ENCODE measurements at places on chromosomes 4 and X.

DNA sequence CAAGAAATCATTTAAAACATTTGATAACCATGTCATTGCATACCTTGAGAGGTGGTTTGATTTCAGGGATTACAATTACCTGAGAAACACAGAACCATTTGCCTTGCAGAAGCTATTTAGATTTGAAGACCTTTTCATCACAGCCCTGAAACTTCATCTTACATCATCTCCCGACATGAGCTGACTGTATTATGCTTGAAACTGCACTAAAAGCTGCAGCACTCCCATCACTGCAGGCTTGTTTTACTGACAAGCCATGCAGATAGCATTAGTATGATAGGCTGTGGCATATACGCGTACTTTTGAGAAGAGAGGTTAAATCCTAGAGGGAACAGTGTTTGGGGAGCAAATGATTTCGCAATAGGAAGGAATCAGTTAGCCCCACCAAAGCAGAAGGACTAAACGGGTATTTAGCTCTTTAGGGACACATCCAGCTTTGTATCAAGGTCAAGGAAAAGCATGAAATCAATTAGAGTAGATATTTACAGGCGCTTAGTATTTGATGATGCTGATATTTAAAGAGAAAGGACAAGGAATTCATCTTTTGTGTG, 133.2 kb upstream of the DIAPH2 start:
- DNase-seq: no peak

DNA sequence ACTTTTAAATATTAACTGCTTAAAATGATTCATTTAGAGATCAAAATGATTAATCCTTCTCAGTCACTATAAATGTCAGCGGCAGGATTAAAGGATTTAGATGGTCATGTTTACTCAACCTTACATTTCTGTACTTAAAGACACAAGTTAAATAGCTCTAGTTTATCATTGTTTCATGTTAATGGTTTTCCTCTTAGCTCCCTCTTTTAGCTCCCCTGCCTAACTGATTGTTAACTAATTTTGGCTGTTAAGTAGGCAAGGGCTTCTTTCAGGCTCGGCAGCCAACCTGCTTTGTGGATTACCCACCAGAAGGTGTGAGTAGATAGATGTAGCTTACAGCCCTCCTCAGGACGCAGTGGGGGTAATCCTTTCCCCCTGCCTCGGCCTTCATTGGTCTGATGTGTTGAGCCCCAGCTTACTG, 96.0 kb downstream of the TENM3 start:
- DNase-seq: no peak

DNA sequence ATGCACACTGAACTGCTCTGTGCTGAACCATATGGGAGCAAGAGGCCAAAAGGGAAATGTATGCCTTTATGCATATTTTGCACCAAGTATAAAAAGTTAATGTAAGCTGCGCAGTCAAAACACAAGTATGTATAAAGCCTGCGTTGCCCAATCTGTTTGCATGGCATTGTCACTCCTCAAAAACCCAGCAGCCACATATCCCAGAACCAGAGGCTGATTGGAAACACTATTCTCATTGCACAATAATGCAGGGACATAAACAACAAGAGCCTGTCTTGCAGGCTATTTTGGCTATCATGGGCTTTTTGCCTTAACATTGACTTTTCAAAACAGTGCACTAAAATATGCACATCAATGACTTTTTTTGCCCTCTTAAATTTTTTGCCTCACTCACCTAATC, 5.1 kb upstream of the ASB9 start:
- no peak for DNase-seq

DNA sequence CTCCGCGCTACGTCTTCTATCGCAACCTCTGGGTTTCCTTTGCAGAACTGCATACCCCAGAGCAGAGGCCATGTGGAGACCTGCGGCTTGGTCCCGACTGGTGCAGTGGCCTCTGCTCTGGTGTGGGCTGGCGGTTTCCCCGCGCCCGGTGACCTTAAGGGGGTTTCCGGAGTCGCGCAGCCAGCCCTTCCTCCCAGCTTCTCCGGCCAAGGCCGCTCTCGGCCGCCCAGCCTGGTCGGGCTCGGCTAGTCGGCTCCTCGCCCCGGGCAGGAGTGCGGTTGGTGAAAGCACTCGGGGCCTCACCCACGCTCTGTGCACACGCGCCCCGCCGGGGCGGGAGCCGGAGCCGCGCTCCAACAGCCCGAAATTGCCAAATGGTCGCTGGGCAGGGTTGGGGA, 84.9 kb downstream of the BCOR start:
- no peak for DNase-seq

GRCh38 chr4:4585012-4585670, 43.3 kb upstream of the STX18 start:
- no peak for DNase-seq

- DNase-seq: no peak
These were observed 17.2 kb upstream of the CENPU start for GRCh38 chr4:184750926-184751584.

GRCh38 chr4:150238591-150238990, 160.3 kb downstream of the DCLK2 start:
- no peak for DNase-seq

DNA sequence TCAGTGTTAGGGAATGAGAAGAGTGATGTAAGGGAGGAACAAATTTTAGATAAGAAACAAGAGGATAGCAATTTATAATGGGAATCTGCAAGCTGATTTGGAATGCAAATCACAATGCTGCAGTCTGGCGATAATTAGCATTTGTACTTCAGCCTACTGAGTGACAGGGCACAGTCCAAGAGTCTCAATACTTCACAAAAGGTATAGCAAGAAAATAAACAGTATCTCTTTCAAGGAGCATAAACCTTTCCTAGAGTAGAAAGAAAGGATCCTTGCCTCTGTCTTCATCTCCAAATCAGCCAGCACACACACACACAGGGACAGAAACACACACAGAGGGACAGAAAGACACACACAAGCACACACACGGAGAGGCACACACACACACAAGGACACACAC, 1.1 kb upstream of the GPM6A start:
- no peak for DNase-seq

GRCh38 chrX:20224814-20225487, 41.8 kb downstream of the RPS6KA3 start:
- no peak for DNase-seq

DNA sequence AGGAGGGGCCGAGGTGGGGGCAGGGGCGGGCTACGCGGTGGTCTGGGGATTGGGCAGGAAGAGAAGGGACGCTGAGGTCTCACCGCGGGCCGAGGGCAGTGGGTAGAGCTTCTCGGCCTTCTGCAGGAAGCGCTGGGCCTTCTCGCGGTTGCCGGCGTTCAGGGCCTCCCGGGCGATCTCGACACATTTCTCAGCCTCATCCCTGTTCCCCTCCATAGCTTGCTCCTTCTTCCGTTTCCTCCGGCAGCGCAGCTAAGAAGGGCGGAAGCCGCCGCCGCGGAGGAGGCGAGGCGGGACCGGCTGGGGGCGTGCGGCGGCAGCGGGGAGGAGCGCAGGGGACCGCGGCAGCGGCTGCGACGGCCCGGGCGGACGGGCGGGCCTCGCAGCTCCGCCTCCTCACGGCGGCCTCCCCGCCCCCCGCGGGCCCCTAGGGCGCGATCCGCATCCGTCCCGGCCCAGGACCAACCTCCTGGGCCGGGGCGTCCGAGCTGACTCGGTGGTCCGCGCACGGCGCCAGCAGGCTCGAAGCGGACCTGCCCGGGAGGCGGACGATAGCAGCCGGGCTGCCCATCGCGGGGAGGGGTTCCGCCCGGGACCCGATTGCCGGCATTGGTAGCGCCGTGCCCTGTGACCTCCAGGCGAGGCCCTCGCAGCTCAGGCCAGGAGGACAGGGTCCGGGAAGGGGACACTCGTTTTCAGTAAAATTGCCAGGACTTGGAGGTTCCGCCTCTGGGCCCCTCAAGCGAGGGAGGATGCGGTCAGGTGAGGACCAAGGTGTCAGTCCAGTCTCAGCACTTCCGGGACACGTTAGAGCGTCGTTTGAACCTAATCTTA, at the start of gene DNAJB14:
Gene DNAJB14, minus strand, starts transcription at position 263 of the 834 bp plus-strand sequence. Its CDS starts 47 bp downstream, at position 216.
- peak; percentile 51 for DNase-seq

DNA sequence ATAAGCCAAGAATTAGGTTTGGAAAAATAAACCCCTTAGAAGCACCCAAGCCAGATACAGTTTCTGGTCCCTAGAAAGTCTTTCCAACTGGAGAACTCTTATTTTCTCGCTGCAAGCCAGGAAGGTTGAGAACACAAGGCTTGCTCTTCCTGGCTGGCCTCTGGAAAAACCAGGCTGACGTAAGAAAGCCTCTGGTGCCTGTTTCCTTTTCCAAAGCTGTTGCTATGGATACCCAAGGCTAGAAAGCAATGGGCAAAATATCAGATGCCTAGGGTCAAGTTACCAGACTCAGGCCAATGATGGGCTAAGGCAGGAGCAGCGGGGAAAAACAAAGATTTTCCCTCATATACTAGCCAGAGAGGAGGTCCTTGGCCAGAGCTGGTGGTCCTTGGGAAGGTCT, 281.6 kb downstream of the KLHL13 start:
- no peak for DNase-seq

DNA sequence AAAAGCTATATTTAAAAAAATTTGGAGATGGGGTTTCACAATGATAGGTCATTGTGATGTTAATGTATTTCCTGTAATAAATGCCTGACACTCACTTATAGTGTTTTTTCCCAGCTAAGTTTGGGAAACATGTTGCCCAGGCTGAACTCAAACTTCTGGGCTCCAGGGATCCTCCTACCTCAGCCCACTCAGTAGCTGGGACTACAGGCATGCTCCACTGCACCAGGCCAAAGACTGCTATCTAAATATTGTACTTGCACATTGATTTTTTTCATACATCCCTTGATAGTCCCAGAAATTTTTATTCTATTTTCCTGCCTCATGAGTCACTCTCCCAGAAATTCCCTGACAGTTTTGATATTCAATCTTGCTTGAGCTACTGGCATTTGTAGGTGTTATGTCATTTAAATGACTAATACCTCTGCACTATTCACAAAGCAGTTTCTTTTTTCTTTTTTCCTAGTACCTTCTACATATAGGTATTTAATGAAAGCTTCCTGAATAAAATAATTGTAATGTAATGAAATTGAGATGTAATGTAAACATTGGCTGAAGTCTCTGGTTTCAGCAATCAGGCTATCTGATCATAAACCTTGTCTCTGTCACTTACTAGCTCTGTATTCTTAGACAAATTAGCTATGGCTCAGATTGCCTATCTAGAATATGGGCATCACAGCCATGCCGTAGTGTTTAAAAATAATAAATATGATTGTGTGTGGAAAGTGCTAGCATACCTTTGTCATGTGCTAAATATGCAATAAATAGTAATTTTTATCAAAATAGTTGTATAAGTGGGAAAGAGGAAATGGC, 1973.0 kb upstream of the AGA start:
- no peak for DNase-seq

DNA sequence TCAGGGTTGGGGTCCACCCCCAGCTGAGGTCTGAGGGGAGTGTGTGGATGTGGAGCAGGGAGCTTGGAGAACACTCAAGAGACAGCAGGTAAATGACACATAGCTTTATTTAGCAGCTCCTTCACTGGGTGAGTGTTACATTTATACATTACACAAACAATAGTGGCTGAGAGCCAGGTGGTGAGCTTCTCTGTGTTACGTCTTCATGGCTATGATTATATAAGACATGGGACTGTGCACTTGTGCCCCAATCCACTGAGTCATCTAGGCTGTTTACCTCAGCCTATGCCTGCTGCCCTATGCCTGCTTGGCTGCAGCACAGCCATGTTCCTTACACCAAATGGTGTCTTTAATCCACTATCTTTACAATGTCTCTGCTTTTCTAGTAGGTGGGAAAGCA, 459.6 kb downstream of the AFF2 start:
- DNase-seq: no peak

- no peak for DNase-seq
These were observed 6.6 kb downstream of the PAK3 start for GRCh38 chrX:111102636-111103035.

GRCh38 chrX:153766871-153767673, 3.0 kb downstream of the PLXNB3 start:
- no peak for DNase-seq

DNA sequence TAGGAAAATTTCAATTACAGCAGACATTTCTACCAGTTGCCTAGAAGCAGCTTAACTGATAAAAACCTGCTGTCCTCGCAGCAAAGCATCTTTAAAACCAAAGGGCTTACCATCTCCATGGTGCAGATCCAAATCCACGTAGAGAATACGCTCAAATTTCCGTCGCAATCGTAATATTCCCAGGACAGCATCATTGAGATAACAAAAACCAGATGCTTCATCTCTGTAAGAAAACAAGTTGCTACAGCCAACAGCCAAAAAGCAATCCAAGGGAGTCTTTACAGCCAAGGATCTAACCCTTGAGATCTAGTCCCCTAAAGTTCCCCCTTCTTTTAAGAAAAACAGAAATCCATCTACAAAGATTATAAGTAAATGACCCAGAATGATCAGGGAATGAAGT, 77.6 kb downstream of the HDAC8 start:
- DNase-seq: no peak

- no peak for DNase-seq
These were observed 27.5 kb downstream of the FBXW7 start for GRCh38 chr4:152508386-152508785.

GRCh38 chr4:119310826-119311225, 11.1 kb downstream of the FABP2 start:
- no peak for DNase-seq

GRCh38 chrX:104922206-104922621, 298.3 kb downstream of the TEX13A start:
- DNase-seq: peak; percentile 1

DNA sequence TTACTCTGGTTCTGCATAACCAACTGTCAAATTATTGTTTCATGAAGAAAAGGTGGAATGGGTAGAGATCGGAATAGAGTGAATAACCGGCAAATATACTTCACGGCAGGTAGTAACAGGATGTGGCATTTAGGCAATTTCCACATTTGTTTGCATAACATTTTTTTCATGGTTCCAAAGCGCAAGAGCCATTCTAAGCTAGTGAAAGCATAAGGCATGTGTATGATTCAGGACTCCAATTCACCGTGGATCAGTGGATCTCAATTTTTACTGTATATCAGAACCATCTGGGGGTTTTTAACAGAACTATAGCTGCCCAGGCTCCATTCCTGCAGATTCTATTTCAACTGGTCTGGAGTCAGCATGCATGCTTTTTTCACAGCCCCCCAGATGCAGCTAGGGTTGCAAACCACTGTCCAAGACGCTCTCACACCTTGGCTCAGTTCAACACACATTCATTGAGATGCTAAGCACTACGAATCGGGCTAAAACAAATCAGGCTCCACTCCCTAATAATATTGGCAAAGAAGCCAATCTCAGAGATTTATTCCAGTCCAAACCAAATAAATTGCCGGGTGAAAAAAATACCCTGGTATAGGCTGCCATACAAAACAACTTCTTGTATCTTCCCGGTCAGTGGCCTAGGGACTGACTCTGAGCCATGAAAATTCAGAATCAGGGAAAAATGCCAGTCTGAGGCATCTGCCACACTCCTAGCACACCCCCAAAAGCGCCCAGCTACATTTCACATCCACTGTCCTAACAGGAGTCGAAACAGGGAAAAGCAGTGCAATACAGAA, 30.0 kb downstream of the AFAP1 start:
- no peak for DNase-seq

All from anterior cingulate cortex (tissue), 58 donors.